IMR-90 (cell line): ENCODE measurements at places on chromosomes 1 and 21. TPM values are rescaled to one million over a fixed set of nuclear protein-coding genes. Genes with fewer than 3 reads are reported as not detected.

- DNase-seq: peak; percentile 83
Measured at GRCh38 chr1:86138746-86139145, 17.8 kb downstream of the COL24A1 start.

DNA sequence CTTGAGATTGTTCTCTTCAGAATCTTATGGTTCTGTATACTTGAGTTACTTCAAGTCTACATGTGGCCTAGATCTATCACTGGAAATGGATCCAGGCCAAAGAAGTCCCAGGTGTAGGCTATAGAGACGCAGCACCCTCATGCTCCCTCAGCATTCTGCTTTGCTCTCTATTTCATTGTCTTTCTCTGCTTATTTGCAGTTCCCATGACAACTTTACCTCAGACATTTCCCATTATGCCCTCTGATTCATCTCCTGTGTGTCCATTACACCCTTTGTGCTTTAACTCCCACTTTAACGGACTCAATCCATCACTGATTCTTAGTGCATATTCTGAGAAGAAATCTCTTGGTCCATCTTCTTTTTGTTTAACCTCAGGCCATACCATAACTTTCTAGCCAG is 236.9 kb upstream of the NRIP1 start:
- no peak for DNase-seq

GRCh38 chr21:26351661-26352060 is 181.1 kb upstream of the APP start:
- no peak for DNase-seq

GRCh38 chr1:7641587-7642417 is 129.3 kb upstream of the VAMP3 start:
- no peak for DNase-seq

The HTR6 gene
- total RNA-seq: not detected in 2 replicates

The SLC44A5 gene
- total RNA-seq: under 0.01 TPM in 2 replicates

DNA sequence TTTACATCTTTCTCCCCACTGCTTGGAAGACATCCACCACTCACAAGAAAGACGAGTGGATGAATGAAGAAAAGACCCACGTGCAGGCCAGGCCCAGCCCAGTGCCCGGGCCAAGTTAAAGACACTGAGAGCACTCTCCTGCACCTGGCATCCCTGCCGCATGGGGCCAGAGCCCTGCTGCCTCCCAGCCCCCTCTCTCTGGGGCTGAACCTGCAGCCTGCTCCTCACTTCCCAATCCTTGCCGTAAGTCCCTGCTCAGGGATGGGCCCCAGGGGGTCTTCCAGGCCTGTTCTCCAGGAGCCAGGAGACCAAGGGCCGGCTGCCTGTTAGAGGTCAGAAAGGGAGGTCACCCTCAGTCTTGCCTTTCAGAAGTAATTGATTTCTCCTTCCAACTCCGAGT is 168.5 kb upstream of the ZC3H12A start:
- DNase-seq: no peak
